ENCODE measurements at places on chromosomes 4 and X.
A peak's percentile ranks its signal among the peaks of the same experiment; 100 is the strongest.

- peak; percentile 76 for DNase-seq
Measured at GRCh38 chrX:53287493-53288138, 6.2 kb upstream of the IQSEC2 start.

GRCh38 chrX:66126662-66127061 is 37.4 kb upstream of the HEPH start:
- DNase-seq = no peak

- DNase-seq = no peak
Measured at GRCh38 chr4:125115941-125116340, 198.8 kb upstream of the FAT4 start.

DNA sequence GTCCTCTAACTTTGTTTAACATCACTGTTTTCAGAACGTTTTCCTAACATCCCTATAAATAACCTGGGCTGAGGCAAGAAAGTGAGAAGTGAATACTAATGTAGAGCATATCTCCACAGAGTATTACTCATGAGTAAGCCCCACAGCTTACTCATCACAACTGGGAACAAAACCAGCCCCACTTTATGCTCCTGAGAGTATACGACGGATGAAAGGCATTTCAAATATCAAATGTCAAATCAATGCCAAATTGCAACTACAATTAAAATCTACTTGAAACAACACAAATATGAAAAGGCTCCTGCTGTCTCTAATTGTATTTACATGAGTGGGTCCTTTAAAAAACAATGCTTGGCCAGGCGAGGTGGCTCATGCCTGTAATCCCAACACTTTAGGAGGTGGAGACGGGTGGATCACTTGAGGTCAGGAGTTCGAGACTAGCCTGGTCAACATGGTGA is 41.2 kb downstream of the SH3RF1 start:
- DNase-seq = no peak

- no peak for DNase-seq
Measured at GRCh38 chr4:47462799-47463234, 685 bp downstream of the COMMD8 start.

GRCh38 chr4:26196567-26196966 is 124.2 kb upstream of the RBPJ start:
- no peak for DNase-seq

- no peak for DNase-seq
Measured at GRCh38 chr4:174650711-174651355, 128.5 kb upstream of the HPGD start.

DNA sequence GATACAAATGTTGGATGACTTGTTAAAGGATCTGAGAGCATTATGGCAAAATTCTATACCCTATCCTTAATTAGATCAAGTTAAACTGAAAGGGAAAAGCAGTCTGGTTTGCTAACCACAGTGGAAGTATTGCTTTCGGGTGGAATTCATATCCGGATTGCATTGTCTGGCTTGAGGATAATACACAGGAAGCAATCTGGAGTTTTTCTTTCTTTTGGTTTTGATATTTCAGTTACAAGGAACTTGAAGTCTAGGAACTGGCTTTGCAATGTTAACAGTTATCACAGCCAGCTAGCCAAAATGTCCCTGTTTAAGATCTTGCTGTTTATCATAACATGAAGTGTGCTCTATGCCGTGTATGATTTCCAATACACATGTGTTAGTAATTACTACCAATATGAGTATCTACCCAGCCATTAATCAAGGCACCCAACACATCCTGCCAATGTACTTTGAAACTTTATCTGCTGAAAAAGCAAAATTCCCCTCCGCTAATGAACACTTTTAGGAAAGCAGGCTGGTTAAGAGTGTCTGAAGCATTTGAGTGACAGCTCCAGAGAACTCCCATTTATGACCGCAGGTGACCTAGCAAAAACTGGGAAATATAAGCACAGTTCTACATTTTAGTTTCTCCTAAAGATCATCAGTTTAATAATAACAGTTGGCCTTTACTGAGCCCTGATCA is 146.4 kb downstream of the PALLD start:
- DNase-seq = no peak

Data from SHP77 (cell line).